Lower lobe of right lung (tissue), 2 donors: ENCODE measurements at places on chromosomes 11 and 22. TPM values are rescaled to one million over a fixed set of nuclear protein-coding genes. Genes with fewer than 3 reads are reported as not detected.

Gene TMPRSS4
- 7.9 TPM for total RNA-seq

Gene RASL10A
- 0.83 TPM for total RNA-seq

Gene NADSYN1
- total RNA-seq = 95.0 TPM

Gene APOBEC3F
- 9.5 TPM for total RNA-seq

Gene TNNT3
- 4.7 TPM for total RNA-seq

Gene PTPRCAP
- total RNA-seq = 15.7 TPM

Gene HTR3A
- not detected for total RNA-seq

Gene FGF3
- not detected for total RNA-seq

Gene SHISA8
- total RNA-seq = not detected

Gene TRPC6
- 13.9 TPM for total RNA-seq

Gene DESI1
- 26.1 TPM for total RNA-seq

GRCh38 chr22:45493286-45493771 lies 9.4 kb upstream of the FBLN1 start:
- H3K4me1 ChIP-seq = no peaks in the 10 kb centered on the region
- H3K36me3 ChIP-seq = no peaks in the 10 kb centered on the region
- H3K4me3 ChIP-seq = no peak overlapping the region
- DNase-seq = peak; percentile 15
- peaks cover 14% of the 10 kb centered on the region for H3K27me3 ChIP-seq
- H3K27ac ChIP-seq = no peak overlapping the region

GRCh38 chr11:28011813-28012212 lies 96.1 kb downstream of the KIF18A start:
- no peaks in the 10 kb centered on the region for H3K4me1 ChIP-seq
- no peaks in the 10 kb centered on the region for H3K36me3 ChIP-seq
- no peak overlapping the region for H3K4me3 ChIP-seq
- H3K27me3 ChIP-seq = no peaks in the 10 kb centered on the region

DNA sequence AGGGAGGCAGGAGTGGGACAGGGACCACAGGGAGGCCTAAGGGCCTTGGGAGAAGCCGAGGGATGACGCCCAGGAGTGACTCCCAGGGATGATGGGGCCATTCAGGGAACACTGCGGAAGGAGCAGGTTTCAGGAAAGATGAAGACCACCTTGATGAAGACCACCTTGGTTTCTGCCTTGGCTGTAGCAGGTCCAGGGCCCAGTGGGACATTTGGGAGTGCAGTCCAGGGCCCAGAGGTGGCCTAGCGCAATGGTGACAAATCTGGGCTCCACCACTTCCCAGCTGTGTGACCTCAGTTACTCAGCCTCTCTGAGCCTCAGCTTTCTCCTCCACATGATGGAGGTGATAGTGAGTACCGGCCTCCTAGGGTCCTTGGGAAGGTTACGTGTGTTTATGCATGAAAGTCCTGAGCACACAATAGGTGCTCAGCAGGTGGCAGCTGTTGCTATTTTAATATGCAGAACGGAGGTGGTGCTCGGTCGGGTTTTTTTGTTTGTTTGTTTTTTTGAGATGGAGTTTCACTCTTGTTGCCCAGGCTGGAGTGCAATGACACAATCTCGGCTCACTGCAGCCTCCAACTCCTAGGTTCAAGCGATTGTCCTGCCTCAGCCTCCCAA lies 770 bp downstream of the TSGA10IP start:
- no peaks in the 10 kb centered on the region for H3K36me3 ChIP-seq
- DNase-seq = no peak
- H3K4me3 ChIP-seq = no peak overlapping the region
- H3K4me1 ChIP-seq = no peaks in the 10 kb centered on the region
- H3K27me3 ChIP-seq = no peaks in the 10 kb centered on the region

- no peak overlapping the region for H3K27ac ChIP-seq
- H3K4me3 ChIP-seq = no peak overlapping the region
- no peaks in the 10 kb centered on the region for H3K27me3 ChIP-seq
- peaks cover 15% of the 10 kb centered on the region for H3K4me1 ChIP-seq
- no peaks in the 10 kb centered on the region for H3K36me3 ChIP-seq
These were observed 181.5 kb upstream of the ZBED5 start for GRCh38 chr11:11039208-11039965.

DNA sequence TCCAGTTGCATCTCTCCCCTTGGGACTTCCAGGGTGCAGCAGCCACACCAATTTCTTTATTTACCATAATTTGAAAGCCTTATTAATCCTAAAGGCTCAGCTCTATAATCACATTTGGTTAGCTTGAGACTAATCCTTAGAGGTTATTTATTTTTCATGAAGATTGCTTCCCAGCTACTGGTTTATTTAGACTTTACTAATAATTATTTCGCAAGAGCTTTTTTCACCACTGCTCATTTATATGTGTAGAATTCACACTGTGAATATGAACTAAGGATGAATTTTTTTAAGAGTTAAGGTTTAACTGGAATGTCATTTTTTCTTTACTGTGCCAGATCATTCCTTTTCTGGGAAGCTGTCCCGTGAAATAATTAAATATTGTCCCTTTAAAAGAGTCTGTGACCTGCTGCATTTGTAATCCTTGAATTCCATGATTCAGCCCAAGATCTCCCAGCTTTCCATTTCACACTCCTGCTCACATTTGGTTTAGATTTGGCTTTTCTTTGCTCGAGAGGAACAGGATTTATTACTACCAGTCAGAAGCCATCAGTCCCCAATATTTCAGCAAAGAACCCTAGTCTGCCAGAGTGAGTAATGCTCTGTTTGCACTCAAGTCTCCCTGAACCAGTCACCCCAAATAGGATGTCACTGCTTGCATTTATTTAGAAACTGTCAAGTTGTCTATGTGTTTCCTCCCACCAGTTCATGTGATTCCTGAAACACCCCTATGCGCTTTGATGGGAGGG lies 4.4 kb upstream of the CD44 start:
- H3K4me3 ChIP-seq = no peak overlapping the region
- H3K4me1 ChIP-seq = peaks cover 8% of the 10 kb centered on the region
- no peaks in the 10 kb centered on the region for H3K27me3 ChIP-seq
- DNase-seq = no peak

DNA sequence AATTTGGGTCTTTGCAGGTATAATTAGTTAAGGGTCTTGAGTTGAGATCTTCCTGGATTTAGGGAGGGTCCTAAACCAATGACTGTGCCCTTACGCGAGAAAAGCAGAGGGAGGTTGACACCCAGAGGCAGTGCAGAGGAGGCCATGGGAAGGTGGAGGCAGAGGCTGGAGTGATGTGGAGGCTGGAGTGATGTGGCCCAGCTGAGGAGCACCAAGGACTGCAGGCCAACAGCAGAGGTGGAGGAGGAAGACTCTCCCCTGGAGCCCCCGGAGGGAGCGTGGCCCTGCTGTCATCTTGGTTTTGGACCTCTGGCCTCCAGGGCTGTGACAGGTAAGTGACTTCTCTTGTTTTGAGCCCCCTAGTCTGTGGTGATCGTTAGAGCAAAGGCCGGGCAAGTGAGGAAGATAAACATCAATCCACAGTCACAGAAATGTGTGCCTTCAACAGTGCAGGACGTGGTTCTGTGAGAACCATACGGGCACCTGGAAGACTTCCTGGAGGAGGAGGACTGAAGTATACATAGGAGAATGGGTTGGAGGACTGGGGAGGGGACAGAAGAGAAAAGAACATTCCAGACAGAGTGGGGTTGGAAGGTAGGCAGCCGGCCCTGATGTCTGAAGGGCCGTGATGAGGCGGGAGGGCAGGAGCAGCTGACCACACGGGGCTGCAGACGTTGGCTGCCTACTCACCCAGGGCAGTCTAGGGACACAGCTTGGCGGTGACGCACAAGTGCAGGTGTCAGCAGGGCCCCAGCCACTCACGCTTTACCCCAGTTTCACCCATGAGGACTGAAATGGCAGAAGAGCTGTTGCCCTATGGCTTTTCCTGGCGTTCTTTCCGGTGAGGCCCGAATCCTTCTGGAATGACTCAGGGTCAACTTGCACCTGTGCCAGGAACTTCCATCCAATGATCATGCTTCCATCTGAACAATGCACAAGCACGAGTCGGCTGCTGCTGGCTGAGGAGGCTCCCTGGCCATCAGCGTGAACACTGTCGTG lies 270.2 kb downstream of the CTTN start:
- no peak overlapping the region for H3K4me3 ChIP-seq
- no peak overlapping the region for H3K27ac ChIP-seq
- H3K4me1 ChIP-seq = no peaks in the 10 kb centered on the region
- no peaks in the 10 kb centered on the region for H3K36me3 ChIP-seq
- H3K27me3 ChIP-seq = peaks cover 14% of the 10 kb centered on the region

- H3K27me3 ChIP-seq = no peaks in the 10 kb centered on the region
- H3K36me3 ChIP-seq = peaks cover 4% of the 10 kb centered on the region
- H3K4me1 ChIP-seq = peaks cover 19% of the 10 kb centered on the region
- peak overlapping the region; percentile 73 for H3K27ac ChIP-seq
- peak; percentile 81 for DNase-seq
These were observed 13.0 kb downstream of the NCF4 start for GRCh38 chr22:36873614-36874308.

DNA sequence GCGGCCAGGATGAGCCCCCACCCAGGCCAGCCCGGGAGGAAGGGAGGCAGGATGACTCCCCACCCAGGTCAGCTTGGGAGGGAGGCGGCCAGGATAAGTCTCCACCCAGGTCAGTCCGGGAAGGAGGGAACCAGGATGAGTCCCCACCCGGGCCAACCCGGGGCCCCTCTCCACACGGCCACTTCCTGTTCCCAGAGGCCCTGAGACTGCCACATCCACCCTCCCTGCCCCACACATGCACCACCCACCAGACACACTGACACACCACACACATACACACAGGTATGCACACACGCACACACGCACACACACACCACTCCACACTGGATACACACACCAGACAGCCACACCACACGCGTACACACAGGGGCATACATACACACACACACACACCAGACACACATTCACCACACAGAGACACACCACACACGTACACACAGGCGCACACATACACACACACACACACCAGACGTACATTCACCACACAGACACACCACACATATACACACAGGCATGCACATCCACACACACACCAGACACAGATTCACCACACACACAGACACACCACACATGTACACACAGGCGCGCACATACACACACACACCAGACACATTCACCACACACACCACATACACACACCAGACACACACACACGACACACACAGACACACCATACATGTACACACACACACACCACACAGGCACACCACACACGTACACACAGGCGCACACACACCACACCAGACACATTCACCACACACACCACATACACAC lies 84.9 kb upstream of the PRR5 start:
- DNase-seq = peak; percentile 37
- no peak overlapping the region for H3K27ac ChIP-seq
- H3K27me3 ChIP-seq = peaks cover 24% of the 10 kb centered on the region
- no peak overlapping the region for H3K4me3 ChIP-seq
- no peaks in the 10 kb centered on the region for H3K36me3 ChIP-seq

DNA sequence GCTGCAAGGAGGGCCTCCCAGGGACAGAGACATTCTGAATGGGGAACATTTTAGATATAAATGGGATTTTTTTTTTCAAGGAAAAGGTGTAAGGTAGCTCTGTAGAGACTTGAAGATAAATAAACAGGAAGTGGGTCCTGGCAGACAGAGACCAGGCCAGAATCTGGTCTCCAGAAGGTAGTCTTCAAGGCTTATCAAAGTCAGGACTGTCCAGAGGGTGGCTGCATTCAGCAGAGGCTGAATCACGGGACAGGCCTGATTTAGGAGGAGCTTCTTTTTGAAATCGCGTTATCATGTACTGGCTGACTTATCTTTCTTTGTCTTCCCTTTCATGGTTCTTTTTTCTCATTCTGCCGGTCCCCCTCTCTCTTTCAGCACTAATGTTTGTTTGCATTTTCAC lies 542.9 kb downstream of the NTM start:
- peaks cover 37% of the 10 kb centered on the region for H3K27me3 ChIP-seq
- no peak overlapping the region for H3K4me3 ChIP-seq
- H3K4me1 ChIP-seq = no peaks in the 10 kb centered on the region
- no peak overlapping the region for H3K27ac ChIP-seq
- H3K36me3 ChIP-seq = no peaks in the 10 kb centered on the region

- H3K4me3 ChIP-seq = no peak overlapping the region
- no peaks in the 10 kb centered on the region for H3K27me3 ChIP-seq
- no peak for DNase-seq
- no peaks in the 10 kb centered on the region for H3K4me1 ChIP-seq
- H3K27ac ChIP-seq = no peak overlapping the region
These were observed 172.0 kb upstream of the ARHGAP42 start for GRCh38 chr11:100515087-100515486.

GRCh38 chr11:70415642-70416395 lies 17.5 kb downstream of the CTTN start:
- H3K36me3 ChIP-seq = peaks cover 97% of the 10 kb centered on the region
- DNase-seq = no peak
- no peaks in the 10 kb centered on the region for H3K27me3 ChIP-seq
- H3K4me1 ChIP-seq = no peaks in the 10 kb centered on the region
- no peak overlapping the region for H3K27ac ChIP-seq

DNA sequence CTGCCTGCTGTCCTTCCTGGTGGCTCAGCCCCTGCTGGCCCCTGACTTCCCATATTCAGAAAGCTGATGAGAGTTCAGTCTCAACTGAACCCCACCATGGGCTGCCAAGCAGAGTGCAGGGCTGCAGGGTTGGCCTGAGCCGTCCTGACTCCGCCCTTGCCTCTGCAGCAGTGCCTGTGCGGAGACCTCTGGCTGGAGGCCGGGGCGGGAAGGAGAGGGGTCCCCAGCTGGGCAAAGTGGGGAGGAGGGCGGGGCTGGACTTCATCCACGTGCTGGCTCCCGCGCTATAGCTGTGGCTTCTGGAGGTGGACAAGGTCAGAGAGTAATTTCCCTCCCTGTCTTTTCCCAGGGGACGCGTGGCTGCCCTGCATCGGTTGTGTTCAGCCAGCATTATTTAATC lies 13.6 kb downstream of the GLB1L3 start:
- no peaks in the 10 kb centered on the region for H3K36me3 ChIP-seq
- H3K4me3 ChIP-seq = no peak overlapping the region
- H3K4me1 ChIP-seq = no peaks in the 10 kb centered on the region
- no peak for DNase-seq
- no peak overlapping the region for H3K27ac ChIP-seq

DNA sequence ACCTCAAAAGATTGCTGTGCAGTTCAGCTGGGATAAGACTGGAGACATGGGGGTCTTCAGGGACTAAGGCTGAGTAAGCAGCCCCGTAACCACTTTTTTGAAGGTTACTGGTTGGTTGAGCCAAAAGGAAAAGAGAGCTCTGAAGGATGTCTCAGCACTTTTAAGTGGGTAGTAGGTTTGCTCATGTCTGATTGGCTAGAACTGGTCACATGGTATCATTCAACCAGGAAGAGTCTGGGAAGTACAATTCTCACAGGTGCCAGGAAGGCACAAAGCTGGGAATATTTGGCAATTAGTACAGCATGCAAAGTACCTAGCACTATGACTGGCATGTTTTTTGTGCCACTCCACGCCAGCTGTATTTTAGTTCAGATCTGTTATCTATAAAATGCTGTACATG lies 58.1 kb downstream of the SNX19 start:
- no peak overlapping the region for H3K4me3 ChIP-seq
- H3K27me3 ChIP-seq = no peaks in the 10 kb centered on the region
- DNase-seq = no peak
- peaks cover 9% of the 10 kb centered on the region for H3K4me1 ChIP-seq
- no peaks in the 10 kb centered on the region for H3K36me3 ChIP-seq
